ENCODE measurements at places on chromosomes 4 and X.

DNA sequence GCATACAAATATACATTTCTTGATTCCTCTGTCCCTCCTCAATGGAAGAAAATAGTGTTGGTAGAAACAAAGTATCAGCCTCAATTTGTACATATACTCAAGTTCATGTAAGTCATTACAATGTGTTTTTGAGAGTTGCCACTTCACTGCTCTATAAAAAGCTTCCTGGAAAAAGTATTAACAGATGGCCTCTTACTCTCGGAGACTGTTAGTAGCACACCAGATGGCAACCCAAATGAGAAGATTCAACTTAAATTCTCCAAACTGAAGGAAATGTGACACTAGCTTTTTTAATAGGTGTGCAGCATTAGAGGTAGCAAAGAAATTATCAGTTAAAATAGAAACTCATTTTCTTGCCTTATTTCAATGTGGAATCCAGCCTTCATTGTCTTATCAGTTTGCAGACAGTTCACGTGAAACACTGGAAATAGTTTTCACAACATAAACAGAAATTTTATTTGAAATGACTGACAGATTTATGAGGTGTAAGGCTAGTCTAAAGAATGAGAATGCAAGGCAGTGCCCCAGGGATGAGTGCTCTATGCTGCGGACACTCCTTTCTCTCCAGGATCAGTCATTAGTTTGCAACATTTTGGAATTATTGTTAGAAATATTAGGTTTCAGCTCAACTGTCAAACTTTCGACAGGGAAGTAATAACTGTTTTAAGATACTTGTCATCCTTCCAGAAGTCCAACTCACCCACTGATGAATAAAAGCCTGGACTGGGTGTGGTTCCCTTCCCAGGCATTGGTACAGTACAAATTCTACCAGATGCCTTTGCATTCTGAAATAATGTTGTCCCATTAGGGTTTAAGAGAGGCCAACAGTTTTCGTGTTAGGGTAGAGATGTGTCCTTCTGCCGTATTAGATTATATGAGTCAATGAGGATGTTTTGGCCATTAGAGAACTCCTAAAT is 50.9 kb downstream of the IDS start:
- DNase-seq, result no peak

DNA sequence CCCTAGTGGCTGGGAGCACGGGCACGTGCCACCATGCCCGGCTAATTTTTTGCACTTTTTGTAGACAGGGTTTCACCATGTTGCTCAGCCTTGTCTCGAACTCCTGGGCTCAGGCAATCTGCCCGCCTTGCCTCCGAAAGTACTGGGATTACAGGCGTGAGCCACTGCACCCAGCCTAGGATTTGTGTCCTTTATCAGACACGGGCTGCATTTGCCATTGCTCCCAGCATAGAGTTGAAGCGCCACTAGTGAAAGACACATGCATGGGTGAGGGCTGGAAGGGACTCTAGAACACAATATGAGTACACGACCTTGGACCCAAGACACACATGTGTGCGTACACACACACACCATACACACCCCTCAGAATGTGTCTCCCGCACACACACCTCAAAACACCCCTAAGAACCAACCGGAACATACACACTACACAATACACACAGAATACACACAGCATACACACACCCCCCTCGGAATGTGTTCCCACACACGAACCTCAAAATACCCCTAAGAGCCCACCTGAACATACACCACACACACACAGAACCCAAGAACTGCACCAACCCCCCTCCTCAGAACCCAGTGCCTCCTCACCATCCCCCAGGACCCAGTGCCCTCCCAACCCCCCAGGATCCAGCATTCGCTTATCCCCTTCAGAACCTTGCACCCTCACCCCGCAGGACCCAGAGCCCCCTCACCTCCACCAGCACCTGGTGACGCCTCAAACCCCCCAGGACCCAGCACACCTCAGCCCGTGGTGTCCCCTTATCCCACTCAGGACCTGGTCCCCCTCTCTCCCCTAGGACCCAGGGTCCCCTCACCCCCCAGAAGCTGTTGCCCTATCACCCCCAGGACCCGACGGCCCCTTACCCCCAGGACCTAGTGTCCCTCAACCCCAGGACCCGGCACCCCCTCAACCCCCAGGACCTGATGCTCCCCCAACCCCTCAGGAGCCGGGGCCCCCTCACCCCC is 1.0 kb downstream of the TNIP2 start:
- DNase-seq, result no peak

DNA sequence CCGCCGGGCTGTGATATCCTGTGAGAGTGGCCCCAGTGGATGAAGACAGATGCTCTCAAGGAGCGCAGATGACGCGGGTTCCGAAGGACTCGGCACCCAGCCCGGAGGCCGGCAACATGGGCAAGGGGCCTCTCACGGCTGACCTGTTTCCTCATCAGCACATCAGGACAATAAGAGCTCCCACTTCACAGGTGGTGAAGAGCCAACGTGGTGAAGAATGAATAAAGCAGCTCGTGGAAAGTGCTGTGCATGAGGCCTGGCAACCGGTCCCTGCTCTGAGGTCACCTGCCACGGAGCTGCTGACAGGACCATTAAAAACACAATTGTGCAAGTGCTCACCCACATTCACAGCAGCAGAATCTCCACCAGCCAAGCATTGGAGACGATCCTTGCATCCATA is 22.9 kb downstream of the ABLIM2 start:
- DNase-seq, result no peak

- no peak for DNase-seq
Measured at GRCh38 chr4:69116645-69117321, 20.5 kb downstream of the UGT2B7 start.

- DNase-seq, result no peak
Measured at GRCh38 chr4:1299301-1299860, 9.7 kb downstream of the MAEA start.

DNA sequence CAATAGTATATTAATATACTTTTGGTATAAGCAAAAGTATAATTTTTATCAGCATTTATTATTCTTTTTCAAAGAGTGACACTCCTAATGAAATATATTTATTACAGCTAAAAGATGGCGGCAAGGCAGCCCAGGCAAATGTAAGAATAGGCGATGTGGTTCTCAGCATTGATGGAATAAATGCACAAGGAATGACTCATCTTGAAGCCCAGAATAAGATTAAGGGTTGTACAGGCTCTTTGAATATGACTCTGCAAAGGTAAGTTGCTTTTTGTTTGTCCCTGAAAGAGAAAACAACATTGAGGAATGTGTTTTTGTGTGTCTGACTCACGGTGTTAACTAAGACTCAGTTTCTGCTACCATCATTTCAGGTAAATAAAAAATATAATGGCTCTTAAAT is 71.9 kb downstream of the PDLIM5 start:
- no peak for DNase-seq

GRCh38 chr4:182855312-182855711 is 61.9 kb downstream of the DCTD start:
- DNase-seq, result no peak

GRCh38 chrX:55867708-55868107 is 150.2 kb downstream of the RRAGB start:
- no peak for DNase-seq

- DNase-seq, result no peak
Measured at GRCh38 chr4:118921786-118922185, 33.1 kb downstream of the SYNPO2 start.

DNA sequence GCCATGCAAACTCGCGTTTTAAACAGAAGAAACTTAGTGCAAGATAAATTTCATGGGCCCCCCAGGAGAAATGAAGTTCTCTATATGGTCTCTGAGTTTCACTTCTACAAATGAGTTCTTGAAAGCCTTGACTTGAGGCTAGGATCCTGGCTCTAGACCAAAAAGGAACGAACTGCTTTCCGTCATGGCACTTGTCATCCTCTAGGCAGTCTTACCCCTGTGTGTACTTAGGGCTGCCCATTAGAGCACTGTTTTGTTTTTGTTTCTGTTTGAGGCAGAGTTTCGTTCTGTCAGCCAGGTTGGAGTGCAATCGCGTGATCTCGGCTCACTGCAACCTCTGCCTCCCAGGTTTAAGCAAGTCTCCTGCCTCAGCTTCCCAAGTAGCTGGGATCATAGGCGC is 29.0 kb downstream of the RNF4 start:
- DNase-seq, result no peak

DNA sequence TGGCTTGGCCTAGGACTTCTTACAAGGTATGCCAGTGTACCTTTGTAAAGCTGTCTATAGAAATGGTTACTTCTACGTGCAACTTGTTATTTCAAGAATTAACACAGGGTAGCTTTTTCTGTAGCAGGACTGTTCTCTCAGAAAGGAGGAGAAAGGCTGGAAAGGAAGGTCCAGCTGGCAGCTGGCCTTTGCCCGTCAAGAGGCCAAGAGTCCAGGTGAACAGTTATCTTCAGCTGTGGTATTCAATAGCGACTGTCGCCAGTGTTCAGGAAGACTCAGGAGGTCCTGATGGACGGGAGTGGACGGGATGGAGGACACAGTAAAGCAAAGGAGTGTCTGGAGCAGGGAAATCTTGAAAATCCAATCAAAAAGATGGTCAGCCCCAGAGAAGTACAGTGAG is 4.7 kb downstream of the CYP4V2 start:
- DNase-seq, result no peak

DNA sequence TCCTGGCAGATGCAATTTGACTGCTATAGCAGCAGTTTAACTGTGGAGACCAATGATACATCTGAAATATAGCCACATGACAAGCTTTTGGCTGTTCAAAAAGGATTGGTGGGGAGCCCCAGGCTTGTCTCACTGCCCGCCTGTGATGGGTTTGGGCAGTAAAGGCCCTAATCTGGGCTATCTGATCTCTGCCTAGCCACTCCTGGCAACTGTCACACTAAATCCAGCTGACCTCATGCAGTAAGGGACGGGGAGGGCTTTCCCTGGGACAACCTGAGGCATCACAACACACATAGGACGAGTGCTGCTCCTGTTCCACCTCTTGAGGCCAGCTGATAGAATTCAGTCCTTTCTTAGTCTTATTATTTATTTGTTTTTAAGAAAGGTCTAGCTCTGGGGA is 56.2 kb downstream of the CCDC158 start:
- DNase-seq, result no peak

- no peak for DNase-seq
Measured at GRCh38 chr4:39541987-39542610, 14.9 kb upstream of the UGDH start.

DNA sequence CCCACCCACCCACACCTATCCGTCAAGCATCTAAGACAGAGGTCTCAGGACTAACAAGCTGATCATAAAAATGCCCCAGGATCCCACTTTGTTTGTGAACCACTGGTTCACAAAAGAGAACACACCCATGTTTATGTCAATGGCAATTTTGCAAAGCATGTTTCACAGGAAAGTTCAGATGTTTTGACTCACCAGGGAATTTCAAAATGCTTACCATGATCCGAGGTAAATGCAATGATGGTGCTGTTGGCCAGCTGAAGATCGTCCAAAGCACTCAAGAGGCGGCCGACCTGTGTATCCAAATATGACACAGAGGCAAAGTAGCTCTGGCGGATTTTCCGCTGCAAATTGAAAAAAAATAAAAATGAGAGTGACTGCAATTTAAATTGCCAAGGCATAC is 15.0 kb downstream of the IDS start:
- no peak for DNase-seq

GRCh38 chrX:56794404-56795230 is 65.6 kb downstream of the NBDY start:
- no peak for DNase-seq

DNA sequence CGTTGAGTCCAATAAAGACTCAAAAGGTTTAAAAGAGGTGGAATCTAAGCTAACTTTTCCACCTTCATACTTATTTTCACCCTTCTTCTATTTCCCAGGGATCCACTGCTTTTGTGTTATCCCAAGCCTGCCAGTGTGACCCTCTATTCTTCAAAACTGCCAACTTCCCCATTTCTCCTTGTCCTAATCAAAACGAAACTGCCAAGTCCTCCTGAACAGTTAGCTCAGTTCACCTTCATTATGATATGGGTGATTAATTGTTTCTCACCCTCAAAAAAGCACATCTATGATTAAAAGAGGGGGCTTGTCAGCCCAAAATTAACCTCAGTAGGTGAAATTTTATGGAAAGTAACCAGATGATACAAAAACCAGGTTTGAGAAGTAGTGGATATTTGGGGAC is 108.4 kb downstream of the GUCY2F start:
- no peak for DNase-seq

DNA sequence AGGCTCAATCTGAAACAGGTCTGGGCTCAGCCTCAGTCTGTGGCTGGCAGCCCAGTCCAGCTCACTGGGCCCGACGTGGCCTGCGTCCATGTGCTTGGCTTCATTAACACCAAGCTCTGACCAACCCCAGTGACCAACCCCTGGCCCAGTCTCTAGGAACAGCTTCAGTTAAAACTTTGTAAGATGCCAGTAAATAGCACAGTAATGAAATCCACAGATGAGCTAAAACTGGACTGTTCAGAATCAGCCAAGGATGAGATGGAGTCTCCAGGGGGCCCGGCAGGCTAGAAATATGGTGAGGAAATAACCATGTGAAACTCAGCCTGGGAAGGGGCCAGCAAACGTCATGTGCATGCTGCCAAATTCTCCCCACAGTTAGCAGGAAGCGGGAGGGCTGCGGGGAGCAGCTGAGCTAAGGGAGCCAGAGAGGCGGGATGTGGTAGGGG is 37.1 kb upstream of the XPNPEP2 start:
- no peak for DNase-seq

DNA sequence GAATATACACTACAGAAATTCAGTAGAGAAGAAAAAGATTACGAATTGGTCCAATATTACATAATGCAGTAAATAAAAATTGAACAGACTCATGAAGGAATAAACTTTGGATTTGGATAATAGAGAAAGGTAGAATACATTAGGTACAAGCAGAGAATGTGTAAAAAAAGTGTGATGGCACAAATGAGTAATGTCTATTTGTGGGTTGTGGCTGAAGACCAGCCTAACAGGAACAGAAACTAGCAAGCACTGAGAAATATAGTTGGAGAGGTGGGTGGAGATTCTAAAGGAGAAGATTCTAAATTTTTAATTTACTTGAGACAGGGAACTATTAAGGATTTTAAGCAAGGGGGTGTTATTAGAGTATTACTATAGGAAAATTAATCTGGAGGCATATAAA is 15.2 kb upstream of the CLOCK start:
- no peak for DNase-seq

GRCh38 chr4:147732518-147733235 is 789 bp downstream of the ARHGAP10 start:
- no peak for DNase-seq

DNA sequence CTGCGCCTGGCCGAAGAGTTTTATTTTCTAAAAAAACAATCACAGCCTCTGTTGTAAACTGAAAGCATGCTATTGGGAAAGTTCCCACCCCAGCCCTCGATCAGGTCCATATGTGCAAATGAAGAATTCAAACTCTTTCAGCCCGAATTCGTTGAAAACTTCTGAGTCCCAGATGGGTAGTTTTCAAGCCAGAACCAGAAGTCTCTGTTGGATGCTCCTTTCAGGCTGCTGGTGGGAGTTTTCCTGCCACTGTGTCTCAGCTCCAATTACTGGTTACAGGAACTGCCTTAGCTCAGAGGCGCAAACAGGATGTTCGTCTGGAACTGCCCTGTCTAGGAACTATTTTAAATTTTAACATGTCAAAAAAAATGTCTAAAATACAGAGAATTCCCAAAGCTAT is 9.3 kb upstream of the ALG13 start:
- DNase-seq, result no peak

GRCh38 chr4:152531479-152531878 is 4.4 kb downstream of the FBXW7 start:
- DNase-seq, result no peak

Data from NCI-H2081 treated with DMSO at 0.1 percent for 48 hours (cell line).